Activated naive CD4-positive, alpha-beta T cell treated with anti-CD3 and anti-CD28 coated beads, Interleukin-2, amount 50 U/mL, for 72 hours (primary cell): ENCODE measurements at places on chromosomes 3 and 15.

- no peak for DNase-seq
Observed at GRCh38 chr15:66100761-66101160, 152.8 kb downstream of the MEGF11 start.

- no peak for DNase-seq
Observed at GRCh38 chr15:39613861-39614260, 33.0 kb downstream of the THBS1 start.

DNA sequence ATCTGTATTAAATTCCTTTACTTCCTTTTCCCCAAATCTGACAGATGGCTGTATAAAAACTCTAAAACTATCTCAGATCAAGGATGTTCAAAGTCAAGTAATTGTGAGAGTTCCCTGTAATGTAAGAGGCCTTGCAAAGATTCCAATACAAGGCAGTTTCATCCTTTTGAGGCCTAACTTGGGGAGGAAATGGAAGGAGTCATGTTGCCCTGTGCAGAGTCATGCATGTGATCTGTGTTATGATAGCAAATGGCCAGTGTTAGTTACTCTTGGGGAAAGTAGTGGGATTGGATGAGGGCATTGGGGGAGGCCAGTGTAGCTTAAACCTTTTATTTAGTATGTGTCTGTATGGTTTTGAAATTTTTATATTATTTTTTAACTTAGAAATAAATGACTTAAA lies 23.7 kb upstream of the FBXL22 start:
- DNase-seq, result no peak

DNA sequence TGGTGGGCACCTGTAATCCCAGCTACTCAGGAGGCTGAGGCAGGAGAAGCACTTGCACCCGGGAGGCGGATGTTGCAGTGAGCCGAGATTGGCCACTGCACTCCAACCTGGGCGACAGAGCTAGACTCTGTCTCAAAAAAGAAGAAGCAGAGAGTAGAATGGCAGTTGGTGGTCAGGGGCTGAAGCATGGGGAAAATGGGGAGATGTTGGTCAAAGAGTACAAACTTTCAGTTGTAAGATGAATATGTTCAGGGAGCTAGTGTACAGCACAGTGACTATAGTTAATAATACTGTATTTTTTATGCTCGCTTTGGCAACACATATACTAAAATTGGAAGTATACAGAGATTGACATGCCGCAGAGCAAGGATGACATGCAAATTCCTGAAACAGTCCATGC lies 41.5 kb downstream of the PCNP start:
- no peak for DNase-seq

DNA sequence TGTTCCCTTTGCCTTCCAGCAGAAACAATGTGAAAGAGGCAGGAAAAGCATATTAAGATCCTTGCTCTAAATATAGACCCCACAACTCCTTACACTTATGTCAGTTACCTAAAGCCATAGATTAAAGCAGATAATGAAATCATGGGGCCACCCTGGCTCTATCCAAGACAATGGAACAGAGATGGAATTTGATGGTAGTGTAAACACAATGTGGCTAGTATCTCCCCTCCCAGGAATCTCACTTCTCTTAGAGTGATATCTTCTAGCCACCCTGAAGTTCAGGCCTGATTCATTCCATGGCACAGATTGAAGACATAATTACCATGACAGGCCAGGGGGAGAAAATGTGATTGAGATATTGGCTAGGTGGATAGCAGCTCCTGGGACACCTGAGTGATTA lies 32.6 kb downstream of the GALNT15 start:
- DNase-seq, result no peak

DNA sequence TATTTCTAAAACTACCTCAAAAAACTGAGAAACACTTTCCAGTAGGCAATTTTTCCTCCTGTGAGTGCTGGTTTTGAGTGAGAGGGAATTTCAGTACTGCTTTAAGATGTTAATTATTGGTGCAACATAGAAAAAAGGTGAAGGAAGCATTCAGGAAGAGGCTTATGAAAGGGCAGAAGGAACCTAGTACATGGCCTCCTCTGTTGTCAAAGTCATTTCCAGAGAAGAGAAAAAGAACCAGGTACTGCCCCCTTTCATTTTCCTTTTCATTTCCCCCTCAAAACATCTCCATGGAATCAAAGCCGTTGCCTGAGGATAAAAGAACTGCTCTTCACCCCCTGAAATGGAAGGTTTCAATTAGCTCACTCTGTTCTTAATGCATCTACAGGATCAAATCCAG lies 19.8 kb downstream of the RARRES1 start:
- DNase-seq, result no peak

- no peak for DNase-seq
Observed at GRCh38 chr3:197010556-197011351, 18.9 kb downstream of the MELTF start.

GRCh38 chr15:46786590-46787285 lies 930.6 kb upstream of the SEMA6D start:
- DNase-seq, result no peak

DNA sequence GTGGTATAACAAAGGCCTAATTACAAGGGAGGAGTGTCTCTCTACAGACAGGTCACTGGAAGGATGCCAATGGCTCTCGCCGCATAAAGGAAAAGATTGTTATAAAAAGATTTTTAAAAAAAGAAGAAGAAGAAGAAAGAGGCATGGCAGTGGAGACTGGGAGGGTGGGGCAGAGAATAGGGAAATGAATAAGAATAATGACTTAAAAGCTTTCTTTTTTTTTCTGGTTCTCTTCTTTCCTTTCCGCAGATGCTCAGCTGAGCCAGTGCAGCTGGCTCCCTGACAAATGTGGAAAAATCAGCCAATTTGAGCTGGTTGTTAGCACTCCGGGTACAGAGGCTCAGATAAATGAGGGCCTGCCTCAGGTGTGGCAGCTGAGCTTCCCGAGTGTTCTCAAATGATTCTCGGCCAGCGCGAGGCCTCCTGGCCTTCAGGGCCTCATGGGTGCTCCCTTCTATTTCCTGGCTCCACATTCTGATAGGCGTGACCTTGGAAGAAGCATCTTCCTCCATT lies 234.1 kb downstream of the RORA start:
- no peak for DNase-seq

- DNase-seq, result no peak
Observed at GRCh38 chr3:168053115-168053514, 42.6 kb downstream of the GOLIM4 start.

- no peak for DNase-seq
Observed at GRCh38 chr15:96470681-96471310, 140.3 kb downstream of the NR2F2 start.

- DNase-seq, result no peak
Observed at GRCh38 chr15:81146466-81146865, 12.4 kb downstream of the CFAP161 start.

- no peak for DNase-seq
Observed at GRCh38 chr3:149251186-149251585, 29.6 kb upstream of the CP start.

DNA sequence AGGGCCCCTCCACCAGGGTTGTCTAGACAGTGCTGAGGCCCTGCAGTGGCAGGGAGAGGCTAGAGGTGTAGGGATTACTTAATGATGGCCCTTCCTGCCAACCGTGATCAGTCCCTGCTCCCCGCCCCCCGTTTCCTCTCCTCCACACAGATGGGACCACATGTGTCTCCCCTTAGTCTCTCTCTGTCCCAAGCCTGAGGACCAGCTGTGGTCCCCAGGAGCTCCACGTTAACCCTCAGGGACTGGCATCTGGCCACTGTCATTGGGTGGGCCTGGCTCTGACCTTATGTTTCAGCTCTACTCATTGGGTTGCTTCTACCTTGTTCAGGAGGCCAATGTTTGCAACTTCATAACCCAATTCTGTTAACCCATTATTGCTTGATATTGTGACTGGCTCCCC lies 6.0 kb upstream of the ALPK3 start:
- no peak for DNase-seq

DNA sequence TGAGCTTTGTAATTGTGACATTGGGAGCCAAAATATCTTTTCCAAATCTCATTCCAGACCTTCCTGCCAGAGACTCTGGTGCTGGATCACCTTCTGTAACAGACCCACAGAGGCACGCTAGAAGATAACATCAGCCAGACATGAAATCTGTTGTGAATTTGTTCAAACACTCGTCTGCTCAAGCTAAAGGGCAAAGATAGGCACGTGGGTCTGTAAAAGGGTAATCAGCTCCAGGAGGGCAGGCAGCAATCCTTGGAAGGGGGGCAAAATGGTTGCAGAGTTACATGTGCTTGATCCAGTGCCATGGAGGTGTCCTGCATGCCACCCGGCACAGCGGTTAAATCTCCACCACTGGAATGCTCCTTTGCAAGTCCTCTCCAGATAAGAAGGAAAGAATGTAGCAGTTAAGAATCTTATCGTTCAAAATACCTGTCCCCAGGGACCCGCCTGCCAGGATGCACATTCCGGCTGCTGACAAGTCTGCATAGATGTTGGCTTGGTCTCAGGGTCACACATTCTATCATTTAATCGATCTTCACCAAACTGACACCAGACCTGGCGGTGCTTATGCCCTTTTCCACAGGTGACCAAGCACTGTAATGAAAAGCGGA lies 74.8 kb downstream of the ADAMTS9 start:
- DNase-seq, result no peak

- no peak for DNase-seq
Observed at GRCh38 chr3:8668216-8668615, 23.6 kb upstream of the SSUH2 start.
